NCI-H1930 (cell line): ENCODE measurements at places on chromosomes 5 and 9.

DNA sequence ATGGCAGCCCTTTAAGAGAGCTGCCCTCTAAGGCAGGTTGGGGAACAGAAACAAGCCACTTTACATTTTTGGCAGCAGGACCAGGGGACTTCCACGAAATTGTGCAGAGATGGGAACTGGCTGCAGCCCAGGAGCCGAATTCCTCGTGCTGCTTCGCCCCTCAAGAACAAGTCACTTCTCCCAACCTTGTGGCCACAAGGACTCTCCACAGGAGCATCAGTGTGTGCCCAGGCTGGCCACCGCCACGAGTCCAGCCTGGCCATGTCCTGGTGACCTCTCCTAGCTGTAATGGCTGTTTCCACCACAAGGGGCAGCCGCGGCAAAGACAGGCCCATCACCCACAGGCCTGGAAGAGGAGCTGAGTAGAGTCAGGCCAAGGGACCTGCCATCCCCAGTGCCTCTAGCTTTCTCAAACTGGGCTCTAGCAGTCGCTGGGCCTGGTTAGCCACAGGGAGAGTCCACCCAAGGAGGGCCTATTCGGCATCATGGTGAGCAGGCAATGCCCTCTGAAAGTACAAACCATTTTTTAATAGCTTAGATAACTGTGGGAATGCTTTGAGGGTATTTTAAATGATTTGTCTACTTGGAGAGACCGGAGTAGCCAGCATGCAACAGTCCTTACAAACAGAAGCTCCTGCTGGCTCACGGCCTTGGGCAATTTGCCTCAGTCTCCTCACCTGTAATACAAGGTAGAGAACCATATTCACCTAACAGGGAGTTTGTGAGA lies 129.0 kb downstream of the COL23A1 start:
- no peak for DNase-seq

GRCh38 chr9:18575686-18576085 lies 101.7 kb downstream of the ADAMTSL1 start:
- no peak for DNase-seq

- no peak for DNase-seq
Measured at GRCh38 chr9:71446106-71446472, 322.2 kb downstream of the CEMIP2 start.

- no peak for DNase-seq
Measured at GRCh38 chr5:150809363-150809762, 30.8 kb downstream of the SMIM3 start.

- DNase-seq, result no peak
Measured at GRCh38 chr5:77407152-77407551, 85.0 kb downstream of the WDR41 start.

GRCh38 chr9:132506977-132507669 lies 75.3 kb upstream of the BARHL1 start:
- DNase-seq, result no peak
